ENCODE measurements at places on chromosomes 1 and 21.

DNA sequence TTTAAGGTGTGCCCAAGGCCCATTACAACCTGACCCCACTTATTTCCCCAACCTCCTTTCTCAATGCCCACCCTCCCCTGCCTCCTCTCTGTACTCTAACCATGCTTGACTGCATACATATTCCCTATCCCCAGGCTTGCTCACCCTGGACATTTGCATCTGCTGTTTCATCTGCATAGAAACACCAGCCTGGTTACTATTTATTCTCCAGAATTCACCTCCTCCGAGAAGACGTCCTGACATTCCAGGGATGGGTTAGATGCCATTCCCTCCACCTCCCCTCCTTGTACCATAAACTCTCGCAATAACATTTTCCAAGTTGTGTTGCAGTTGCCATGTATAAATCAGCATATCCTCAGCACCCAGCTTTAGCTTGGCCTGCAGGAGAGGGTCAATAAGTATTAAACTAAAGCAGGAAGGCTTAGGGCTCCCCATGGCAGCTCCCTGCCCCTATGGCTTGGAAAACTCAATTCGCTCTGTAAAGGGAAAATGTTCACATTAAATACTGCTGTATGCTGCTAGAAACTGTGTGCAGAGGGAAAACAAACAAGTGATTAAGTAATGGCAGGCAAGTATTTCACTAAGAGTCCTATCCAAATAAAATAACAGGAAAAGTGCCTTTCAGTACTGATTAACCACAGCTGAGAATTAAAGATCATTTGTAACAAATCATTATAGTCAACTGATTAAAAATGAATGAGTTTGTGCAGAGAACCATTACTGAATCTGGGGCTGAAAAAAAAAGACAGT lies 202.3 kb downstream of the TNR start:
- DNase-seq, result no peak

- no peak for DNase-seq
These were observed 44.2 kb upstream of the RGS2 start for GRCh38 chr1:192764675-192765074.

DNA sequence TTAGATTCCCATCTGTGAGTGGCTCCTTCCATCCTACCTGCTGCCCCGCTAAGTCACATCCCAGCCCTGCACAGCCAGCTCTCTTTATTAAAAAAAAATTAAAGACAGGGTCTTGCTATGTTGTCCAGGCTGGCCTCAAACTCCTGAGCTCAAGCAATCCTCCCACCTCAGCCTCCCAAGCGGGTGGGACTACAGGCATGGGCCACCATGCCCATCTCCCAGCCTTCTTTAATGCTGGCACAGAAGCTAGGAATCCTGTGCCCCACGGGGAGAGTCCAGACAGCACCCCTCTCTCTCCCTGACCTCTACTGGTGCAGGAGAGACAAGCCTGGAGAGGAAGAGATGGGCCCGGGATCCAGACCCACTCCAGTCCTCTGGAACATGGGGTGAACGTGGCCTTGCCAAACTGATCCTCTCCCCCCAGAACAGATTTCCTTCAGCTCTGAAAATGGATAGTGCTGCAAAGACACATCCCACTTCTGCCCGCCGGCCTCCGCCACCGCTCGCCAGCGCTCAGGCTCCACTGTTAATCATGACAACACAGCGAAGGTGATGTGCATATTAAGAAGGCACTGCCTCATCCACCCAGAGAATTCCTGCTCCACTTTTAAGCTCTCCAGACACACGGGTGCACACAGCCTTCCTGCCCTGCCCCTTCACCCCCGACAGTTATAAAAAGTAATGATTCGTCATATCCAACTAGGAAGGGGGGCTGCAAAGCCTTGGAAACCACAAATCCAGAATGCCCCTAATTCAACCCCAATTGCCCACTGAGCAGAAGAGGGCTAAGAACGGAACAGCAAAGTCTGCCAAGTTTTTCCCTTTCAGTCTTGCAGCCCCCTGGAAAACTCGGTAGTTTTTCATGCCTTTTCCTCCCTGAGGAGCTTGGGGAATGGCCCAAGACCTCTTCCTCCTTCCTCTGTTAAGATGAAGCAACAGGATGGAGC lies 68.1 kb downstream of the MRPL37 start:
- no peak for DNase-seq

DNA sequence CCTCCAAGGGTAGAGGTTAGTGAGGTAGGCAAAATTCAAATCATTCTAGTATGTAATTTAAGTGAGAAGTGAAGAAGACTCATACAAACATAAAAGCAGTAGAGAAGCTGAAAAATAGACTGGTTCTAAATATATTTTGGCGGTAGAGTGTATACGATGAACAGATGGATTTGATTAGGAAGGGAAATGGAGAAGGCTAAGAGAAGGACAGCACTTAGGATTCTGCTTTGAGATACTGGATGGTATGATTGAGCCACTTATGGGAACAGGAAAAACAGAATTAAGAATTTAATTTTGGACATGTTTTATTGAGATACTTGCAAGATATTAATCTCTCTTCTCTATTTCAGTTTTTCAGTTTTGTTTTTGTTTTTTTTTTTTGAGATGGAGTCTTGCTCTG lies 60.1 kb downstream of the EPB41 start:
- DNase-seq, result no peak

DNA sequence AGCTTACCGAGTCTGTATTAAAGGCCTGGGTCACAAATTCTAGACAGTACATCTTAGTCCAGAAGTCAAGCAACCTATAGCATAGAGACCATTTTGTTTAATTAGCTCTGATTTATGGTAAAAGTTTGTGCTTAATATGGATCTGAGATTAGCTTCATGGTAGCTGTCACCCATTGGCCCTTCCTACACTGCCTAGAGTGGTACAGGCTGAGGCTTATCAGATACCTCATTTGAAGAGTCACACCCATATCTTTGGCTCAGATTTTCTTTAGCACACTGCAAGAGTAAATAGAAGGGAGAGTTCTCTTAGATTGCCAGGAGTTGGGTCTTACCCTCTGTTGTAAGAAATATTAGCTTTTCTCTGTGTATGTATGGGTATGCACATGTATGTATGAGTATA lies 3.6 kb downstream of the AK4 start:
- no peak for DNase-seq

GRCh38 chr1:40161888-40162397 lies 756 bp downstream of the RLF start:
- DNase-seq, result no peak

GRCh38 chr1:229950020-229950419 lies 117.0 kb upstream of the GALNT2 start:
- DNase-seq, result no peak

DNA sequence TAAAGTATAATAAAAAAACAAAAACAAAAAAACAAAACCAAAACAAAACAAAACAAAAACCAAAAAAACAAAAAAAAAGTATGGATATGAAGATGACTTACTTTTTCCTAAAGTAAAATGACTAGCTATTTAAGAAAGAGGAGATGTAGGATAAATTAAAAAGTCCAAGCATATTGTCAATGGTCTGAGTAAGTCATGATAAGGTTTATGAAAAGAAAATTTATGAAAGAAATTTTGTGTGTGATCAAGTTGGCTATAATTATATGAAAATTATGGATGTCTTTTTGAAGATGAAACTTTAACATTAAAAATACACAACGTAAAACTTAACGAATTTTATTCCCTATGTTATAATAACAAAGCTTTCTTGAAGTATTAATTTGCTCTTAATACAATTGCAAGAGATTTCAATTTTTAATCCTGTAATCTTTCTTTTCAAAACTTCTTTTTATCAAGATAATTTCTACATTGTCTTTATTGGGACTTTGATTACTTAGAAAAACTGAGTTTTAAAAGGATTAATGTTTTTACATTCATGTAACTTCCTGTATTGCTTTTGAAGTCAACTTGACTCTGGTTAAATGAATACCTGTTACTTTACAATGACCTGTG lies 200.9 kb upstream of the IVNS1ABP start:
- DNase-seq, result no peak

- DNase-seq, result no peak
These were observed 367.5 kb upstream of the C1orf174 start for GRCh38 chr1:4267381-4268261.
